Forelimb muscle (tissue), 1 donor: ENCODE measurements at places on chromosomes 12 and 14. TPM values are rescaled to one million over a fixed set of nuclear protein-coding genes. Genes with fewer than 3 reads are reported as not detected.

GRCh38 chr12:124620606-124621295 lies 53.3 kb upstream of the NCOR2 start:
- DNase-seq: no peak

DNA sequence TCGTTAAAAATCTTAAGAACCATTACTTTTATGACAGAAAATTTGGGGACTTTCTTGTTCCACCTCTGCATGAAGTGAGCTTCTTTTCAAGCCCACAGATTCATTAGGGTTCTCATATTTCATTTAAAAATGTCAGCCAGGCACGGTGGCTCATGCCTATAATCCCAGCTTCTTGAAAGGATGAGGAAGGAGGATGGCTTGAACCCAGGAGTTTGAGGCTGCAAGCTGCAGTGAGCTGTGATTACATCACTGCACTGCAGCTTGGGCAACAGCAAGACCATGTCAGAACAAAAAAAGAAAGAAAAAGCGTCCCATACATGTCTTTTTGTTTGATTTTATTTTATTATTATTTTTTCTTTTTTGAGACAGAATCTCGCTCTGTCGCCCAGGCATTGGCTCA lies 43.4 kb upstream of the ATF1 start:
- DNase-seq: no peak

DNA sequence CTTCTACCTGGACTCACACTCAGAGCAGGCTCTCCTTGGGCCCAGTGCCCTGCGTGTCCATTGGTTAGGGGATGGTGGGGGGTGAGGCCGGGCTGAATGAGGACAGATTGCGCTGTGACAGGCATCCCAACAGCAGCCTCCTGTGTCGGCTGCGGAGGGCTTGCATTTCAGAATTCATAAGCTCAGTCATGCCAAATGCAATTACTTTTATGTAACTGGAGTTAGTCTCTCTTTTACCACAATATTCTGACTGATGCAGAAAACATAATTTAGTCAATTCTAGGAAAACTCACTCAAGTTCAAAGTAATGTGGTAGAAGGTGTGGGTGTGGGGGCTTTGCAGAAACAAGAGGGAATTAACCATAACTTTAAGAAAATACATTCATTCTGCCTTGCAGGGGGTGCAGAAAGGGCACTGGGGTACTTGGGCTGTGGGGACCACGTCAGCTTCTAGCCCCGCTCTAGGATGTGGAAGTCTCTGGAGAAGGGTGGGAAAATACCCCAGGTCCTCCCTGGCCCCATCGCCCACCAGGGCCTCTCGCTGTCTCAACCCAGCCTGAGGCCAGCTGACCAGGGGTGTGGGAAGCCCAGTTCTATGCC lies 257.7 kb downstream of the ADGRD1 start:
- no peak for DNase-seq

DNA sequence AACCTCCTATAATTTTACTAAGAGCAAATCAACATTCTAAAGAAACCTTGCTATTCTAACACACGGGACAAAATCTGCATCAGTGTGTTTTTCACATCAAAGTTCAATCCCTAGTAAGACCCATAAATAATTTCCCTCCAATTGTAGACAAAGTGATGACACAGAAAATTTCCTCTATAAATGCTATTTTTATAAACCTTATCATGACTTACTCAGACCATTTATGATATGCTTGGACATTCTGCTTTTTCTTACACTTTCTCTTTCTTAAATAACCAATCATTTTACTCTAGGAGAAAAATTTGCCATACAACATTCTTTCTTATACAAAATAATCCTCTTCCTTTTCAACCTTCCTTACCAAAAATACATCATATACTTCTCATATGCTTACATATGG lies 67.0 kb downstream of the SDR9C7 start:
- DNase-seq: no peak

GRCh38 chr12:22709292-22709691 lies 84.3 kb downstream of the ETNK1 start:
- DNase-seq: no peak

GRCh38 chr14:91477388-91477787 lies 32.7 kb downstream of the PPP4R3A start:
- DNase-seq: no peak

DNA sequence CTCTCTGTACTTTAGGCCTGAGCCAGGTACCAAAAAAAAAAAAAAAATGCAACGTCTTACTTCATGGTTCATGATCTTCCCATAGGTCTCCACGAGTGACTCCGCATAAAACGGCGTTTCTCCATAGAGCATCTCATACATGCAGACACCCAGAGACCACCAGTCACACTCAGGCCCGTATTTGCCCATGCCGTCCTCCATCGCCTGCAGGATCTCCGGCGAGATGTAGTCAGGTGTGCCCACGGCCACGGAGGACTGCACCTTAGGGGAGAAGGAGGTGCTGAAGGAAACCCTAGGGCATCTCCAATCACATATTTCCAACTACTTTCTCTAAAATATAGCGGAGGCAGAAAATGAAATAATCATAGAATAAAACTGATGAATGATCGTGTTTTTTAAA lies 61.0 kb downstream of the AMN start:
- DNase-seq: no peak

DNA sequence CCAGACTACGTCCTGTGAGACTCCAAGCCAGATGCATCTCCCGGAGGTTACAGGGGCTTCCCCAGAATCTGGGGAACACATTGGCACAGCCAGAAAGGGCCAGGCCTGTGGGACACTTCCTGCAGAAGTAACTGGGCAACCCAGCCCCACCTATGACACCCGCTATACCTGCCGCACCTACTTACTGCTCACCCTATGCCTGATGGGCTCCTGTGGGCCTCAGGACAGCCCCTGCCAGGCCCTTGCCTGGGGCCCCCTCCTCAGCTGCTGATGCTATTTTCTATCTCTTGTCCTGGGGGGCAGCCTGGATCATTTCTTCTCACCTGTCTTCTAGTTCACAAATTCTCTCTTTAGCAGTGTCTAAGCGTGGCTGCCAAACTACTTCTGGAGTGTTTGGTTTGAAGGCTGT lies 28.7 kb downstream of the JAG2 start:
- no peak for DNase-seq

- no peak for DNase-seq
These were observed 3.6 kb downstream of the BTBD6 start for GRCh38 chr14:105251920-105252319.

DNA sequence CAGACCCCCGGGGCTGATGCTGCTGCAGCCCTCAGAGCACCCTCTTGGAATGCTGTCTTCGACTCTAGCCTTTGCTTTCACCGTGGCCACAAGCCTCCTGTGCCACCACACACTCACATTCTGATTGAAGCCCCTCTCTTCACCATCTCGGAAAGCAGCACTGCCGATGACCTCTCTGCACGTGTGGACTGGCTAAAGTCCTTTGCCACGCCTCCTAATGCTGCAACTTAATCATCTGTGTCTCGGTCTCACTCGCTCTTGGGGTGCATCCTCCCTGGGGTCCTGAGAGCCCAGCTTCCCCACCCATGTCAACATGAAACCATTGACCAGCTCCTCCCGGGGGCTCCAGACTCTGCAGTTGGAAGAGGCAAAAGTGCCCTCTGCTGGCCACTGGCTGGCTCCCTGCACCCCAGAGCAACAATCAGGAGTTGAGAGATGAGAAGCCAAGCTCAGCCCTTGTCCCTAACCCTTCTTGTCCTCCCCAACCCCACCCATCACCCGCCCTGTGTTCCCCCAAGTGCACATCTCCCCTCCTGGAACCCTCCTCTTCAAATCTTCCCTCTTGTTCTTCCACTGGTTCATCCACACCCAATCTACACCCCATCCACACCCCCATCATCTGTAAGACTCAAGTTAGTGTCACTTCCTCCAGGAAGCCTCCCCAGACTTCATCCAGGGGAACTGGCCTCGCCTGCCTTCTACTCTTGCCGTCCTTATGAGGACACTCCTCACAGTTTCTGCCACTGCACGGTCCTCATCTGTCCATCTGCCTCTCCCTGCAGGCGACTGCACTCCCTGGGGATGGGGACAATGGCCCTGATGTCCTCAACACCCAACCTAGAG lies 23.6 kb upstream of the FAM181A start:
- no peak for DNase-seq

- DNase-seq: peak; percentile 52
These were observed 61.1 kb downstream of the NCOR2 start for GRCh38 chr12:124506145-124506831.

- no peak for DNase-seq
These were observed 37.5 kb downstream of the CHST11 start for GRCh38 chr12:104494137-104494792.

DNA sequence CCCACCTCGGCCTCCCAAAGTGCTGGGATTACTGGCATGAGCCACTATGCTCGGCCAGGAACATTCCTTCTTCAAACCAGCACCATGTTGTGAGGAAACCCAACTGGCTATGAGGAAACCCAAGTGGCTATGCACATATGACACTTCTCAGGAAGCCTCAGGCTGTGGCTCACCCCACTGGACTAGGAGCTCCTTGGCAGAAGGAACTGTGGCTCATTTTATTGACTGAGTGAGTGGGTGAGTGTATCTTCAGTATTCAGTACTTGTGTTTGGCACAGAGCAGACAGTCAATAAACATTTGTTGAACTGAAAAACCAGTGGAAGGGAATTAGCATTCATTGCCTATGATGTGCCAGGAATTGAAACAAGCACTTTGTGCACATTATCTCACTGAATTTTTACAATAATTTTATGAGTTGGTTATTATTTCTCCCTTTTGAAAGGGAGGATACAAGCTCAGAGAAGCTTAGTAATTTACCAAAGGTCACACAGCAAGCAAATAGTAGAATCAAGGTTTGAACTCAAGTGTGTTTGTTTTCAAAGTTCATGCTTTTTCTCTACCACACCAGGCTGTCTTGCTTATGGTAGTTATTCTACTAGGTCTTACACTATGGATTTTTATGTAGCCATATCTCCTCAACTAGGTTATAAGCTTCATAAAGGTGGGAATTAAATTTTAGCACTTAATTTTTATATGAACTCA lies 121.6 kb downstream of the VEZT start:
- no peak for DNase-seq

DNA sequence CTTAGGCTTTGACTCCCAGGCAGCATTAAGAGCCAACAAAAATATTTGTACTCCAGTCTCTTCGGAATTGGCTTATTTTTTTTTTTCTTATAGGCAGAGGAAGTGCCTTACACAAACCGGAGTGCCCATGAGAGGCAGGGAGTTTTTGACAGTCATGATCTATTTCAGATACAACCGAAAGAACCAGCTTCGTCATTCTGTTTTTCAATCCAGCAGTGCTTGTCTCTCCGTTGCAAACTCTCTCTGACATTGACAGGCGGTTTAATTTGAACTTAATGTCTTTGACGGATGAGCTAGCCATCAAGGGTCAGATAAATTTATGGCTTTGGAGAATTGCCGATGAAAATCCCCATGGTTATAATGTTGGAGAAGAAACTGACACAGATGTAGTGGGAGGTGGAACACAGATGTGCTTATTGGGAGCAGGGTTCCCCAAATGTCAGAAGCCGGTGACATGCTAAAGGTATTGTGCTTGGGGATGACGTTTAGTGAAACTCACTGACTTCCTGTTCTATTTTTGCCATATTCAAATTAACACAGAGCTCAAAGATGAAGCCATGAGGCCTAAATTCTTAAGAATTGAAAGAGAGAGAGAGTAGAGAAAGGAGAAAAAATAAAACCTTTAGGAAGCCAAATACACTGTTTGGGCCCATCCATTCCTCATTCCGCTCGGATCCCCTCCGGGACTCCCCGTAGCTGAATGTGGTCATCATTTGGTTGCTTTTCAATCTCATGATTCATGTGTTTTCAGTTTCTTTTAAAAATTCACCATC lies 59.7 kb downstream of the PLXNC1 start:
- DNase-seq: peak; percentile 32

DNA sequence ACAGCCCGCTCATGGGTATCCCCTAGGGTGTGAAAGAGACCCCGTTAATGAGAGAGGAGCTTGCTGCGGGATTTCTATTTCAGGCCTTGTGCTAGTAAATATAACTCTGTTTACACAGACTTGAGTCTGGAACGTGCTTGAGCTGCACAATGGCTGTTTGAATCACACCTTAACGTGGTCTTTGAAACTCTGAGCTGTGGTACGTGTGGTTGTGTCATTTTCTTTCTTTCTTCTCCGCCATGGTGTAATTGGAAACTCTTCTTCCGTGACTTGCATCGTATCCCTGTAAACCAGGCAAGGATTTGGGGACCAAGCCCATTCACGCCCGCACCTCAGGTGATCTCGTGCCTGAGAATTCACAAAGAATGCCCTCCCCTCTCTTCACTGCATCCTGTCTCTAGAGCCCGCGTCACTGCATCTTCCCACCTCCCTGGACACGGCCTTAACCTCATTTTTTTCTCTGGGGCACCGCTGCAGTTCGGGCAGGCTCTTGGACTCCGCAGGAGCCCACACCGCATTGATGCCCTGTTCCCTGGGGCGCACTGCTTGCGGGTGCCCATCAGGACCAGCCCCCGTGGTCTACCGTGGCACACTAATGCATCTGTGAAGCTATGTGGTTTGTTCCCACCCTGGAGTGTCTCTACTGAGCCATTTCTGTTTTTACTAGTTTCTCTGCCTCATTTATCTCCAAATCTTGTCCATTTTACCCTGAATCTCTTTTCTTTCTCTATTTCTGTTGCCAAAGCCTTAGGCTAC lies 78.4 kb upstream of the PARP11 start:
- no peak for DNase-seq

- DNase-seq: no peak
These were observed 1.2 kb downstream of the MMP17 start for GRCh38 chr12:131829356-131829747.

DNA sequence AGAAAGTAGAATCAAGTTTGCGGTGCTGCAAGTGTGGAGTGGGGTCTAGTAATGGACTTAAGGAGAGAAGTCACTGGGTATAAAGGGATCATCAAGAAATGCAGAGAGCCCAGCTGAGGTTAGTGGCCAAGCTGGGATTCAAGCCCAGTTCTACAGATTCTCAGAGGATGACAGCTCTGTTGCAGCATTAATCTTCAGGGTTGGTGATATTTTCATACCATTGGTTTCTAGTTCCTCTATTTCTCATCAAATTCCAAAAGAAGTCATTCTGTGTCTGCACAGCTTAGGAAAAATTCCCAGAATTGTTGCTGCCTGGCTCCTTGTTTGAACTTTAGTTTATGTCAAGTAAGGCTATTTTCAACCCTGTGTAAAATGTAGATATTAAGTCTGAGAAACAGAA lies 169.5 kb upstream of the NTF3 start:
- no peak for DNase-seq

DNA sequence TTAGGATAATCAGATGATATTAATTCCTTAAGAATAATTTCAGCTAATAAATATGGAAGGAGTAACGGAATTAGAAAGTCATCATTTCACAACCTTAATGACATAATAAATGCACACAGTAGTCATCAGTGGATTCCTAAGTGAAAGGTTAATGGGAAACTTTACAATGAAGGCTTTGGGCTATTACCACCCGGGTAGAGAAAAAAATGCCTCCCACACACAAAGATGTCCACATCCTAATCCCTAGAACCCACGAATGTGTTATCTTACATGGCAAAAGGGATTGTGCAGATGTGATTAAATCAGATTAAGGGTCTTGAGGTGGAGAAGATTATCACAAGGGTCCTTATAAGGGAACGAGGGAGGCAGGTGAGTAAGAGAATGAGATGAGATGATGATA lies 5.6 kb downstream of the TMED10 start:
- no peak for DNase-seq

LGR5 gene
- 4.5 TPM for polyA plus RNA-seq

TUNAR gene
- 0.06 TPM for polyA plus RNA-seq

FSCB gene
- not detected for polyA plus RNA-seq

HAL gene
- polyA plus RNA-seq: 0.20 TPM

SEL1L gene
- 33.8 TPM for polyA plus RNA-seq

TUBA1B gene
- 831 TPM for polyA plus RNA-seq

CSRP2 gene
- 28.7 TPM for polyA plus RNA-seq

GPR65 gene
- 0.39 TPM for polyA plus RNA-seq

CLEC7A gene
- polyA plus RNA-seq: 1.5 TPM

LALBA gene
- not detected for polyA plus RNA-seq

KLRK1 gene
- polyA plus RNA-seq: 0.58 TPM

NOVA1 gene
- polyA plus RNA-seq: 13.2 TPM
